Stimulated activated CD4-positive, alpha-beta T cell treated with anti-CD3 and anti-CD28 coated beads, Interleukin-12 subunit alpha, Interleukin-12 subunit beta, amount 100 ng/mL, for 48 hours (primary cell): ENCODE measurements at places on chromosomes 4 and X.

DNA sequence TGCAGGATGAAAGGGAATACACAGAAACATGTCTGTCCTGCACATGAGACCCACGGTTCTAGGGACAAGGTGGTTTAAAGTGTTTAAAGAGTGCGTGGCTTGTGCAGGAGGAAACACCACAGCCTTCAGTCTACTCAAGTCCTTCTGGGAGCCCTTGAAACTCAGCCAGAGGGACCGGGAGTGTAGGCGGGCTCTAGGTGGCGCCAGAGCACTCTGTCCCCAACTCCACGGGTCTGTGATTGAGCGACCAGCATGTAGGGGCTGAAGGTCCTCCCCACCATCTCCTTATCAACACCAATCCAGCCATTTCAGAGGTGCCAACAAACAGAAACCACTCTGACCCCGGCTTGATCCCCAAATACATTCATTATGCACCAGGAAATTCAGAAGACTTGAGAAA lies 82.0 kb upstream of the CLDN34 start:
- peak; percentile 43 for DNase-seq

DNA sequence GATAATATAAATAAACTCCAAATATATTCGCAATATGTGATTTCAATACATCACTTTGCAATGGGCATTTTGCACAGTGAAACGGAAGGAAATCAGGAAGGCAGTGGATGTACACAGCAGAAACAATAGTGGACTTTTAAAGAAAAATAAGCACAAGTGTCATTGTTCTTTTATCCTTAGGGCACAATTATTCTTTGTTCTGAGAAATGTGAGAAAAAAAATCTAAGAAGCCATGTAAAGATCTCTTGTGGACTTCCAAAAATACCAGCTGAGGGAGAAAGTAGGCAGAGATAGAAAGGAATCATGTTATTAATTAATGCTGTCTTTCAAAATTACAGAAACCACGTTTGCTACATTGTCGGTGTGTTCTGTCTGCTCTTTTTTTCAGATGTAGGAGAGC lies 17.6 kb upstream of the PRRG1 start:
- no peak for DNase-seq

DNA sequence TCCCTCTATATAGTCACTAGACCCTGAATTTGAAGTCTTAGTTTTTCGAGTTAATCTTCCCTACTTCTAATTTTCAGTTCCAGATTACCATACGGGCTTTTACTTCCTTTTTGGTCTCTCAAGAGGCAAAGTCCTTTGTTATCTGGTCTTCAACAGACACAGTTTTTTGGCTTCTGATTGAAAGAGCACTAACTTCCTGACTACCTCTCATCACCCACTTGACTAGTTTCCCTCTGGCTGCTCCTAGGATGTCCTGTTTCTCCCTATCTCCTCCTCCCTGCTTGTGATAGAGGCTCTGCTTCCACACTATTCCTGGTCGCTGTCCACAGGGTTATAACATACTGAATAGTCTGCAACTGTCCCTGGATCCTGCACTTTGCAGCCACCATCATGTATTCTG lies 16.7 kb upstream of the WDR44 start:
- no peak for DNase-seq

DNA sequence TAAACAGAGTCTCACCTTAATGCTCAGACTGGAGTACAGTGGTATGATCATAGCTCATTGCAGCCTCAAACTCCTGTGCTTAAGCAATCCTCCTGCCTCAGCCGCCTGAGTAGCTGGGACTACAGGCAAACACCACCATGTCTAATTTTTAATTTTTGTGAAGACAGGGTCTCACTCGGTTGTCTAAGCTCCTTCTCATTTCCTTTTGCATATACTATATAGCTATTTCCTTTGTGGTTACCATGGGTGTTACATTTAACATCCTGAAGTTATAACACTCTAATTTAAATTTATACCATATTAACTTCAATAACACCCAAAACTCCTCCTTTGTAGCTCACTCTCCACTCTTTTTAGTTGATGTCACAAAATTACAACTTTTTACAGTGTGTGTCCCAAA lies 114.3 kb downstream of the DCK start:
- no peak for DNase-seq

DNA sequence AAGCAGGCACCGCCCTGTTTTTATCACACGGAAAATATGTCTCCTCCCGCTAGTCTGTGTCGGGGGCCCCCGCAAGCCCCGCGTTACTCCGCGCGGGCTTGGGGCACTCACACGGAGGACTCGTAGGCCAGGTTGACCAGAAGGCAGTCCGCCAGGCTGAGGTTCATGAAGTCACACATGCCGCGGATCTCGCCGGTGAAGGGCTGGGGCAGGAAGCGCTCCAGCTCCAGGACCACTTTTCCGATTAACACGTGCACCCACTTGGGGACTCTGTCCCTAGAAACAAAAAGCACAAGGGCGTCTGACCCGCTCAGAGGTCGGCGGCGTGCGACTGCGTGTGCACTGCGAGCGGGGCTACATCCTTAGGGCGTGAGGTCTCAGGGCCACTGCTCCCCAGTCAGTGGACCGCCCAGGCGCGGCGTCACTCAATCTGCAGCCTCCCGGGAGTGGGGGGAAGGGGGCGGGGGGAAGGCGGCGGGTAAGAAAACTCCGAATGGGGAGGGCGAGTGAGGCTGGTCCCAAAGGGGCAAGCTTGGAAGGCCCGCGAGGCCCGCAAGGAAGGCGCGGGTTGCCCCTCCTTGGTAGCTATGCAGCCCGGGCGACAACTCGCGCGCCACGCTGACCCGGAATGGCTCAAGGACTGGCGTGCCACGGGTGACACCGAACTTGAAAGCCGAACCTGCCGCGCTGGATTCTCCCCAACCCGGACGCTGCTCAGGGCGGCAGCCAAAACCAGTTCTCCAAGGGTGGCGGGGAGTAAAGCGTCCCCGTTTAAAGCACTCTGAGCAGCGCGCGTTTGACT lies 722 bp downstream of the NAAA start:
- DNase-seq = peak; percentile 68

- DNase-seq = no peak
These were observed 14.2 kb upstream of the HERC5 start for GRCh38 chr4:88442689-88443191.

DNA sequence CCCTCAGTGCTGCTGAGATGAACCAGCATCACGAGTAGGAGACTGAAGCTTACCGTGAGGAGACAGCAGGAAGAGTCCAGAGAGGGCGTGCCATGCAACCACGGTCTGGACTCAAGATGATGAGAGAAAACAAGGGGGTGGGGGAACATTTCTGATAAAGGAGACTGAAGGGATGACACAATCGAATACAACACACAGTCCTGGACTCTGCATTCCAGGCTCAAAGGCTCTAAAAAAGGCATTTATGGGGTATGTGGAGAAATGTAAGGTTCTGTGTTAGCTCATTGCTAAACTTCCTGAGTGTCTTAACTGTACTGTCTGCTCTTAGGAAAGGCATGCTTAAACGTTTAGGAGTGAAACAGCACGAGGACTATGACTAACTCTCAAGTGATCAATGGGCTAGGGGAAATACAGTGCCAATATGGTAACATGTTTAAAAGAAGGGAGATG lies 20.6 kb upstream of the IRAK1 start:
- no peak for DNase-seq

DNA sequence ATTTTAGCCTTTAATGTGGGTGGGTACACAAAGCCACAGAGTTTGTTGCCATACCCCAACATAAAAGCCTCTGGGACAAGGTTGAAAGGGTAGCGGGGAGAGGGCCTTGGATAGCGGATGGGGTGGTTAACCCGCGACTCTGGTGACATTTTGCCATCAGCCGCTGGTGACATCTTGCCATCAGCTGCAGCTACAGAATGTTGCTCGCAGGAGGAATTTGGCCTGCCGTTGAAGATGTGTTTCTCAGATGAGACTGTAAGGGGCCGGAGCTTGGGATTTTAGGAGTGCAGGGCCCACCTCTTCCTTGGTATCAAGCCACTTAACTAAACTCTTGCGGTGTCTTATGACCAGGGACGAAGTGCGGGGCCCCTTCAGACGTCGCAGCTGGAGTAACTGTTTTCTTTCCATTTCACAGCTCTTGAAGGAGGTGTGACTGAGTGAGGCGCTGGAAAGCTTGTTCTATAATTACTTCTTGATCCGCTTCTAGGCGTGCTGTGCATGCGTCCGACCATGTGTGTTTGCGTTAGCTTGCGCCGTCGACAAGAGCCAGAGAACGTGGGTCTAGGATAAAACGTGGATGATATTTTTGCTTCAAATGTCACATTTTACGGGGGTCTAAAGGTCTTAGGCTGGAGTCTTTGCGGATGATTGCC lies 820 bp upstream of the RASL11B start:
- no peak for DNase-seq

DNA sequence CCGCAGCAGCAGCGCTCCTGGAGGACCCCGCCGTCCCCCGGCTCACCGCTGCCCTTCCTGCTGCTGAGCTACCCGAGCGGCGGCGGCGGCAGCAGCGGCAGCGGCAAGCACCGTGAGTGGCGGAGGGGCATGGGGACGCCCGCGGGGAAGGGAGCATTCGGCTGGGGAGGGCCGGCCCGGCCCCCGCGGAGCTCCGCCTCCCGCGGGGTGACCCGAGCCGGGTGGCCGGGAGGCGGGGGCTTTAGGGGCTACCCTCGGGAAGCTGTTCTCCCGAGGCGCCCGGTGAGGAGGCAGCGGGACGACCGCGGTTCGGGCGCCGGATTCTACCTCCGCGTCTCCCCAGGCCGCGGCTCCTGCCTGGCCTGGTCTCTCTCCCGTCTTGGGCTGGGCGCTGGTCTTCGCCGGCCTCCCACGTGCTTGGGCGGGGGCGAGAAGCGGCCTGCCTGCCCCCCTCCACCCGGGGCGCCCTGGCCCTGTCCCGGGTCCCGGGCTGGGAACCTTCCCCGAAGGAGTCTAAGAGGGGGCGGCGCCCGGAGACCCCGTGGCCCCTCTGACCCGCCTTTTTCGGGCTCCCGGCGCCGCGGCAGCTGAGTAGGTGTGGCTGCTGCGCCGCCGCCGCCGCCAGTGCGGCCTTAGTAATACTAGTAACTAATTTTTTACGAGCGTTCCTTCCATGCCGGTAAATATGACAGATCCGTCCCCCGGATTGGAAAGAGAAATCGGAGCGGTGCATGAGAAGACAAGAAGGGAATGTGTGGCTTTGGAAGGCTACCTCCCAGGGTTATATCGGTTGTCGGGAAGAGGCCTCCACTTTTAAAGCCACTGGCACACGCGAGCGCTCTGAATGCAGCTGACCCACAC lies 16.4 kb upstream of the RUFY3 start:
- DNase-seq = peak; percentile 39

GRCh38 chr4:151429957-151430570 lies 21.1 kb downstream of the FHIP1A start:
- DNase-seq = no peak

GRCh38 chr4:42915484-42915883 lies 23.0 kb downstream of the GRXCR1 start:
- no peak for DNase-seq

- DNase-seq = no peak
These were observed 4.5 kb upstream of the HSD17B13 start for GRCh38 chr4:87327136-87327535.

DNA sequence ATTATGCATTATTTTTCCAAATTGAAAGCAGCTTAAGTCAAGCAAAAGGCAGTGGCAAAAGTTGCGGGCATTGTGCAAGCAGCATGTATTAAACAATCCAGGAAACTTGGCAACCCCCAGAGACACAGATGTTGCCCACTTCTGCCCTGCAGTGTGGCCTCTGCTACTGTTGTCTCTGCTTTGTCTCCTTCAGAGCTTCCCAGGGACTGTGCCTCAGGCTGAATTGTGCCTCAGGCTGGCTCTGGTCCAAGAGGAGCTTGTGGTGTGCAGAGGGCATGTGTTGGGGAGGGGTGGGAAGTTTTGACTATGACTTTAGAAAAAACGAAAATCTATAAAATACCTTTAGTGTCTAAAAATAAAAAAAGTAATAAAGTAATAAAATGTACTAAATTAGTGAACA lies 201.4 kb downstream of the CCSER1 start:
- DNase-seq = no peak
